Naive B cell (primary cell): ENCODE measurements at places on chromosomes 4 and X. TPM values are rescaled to one million over a fixed set of nuclear protein-coding genes. Genes with fewer than 3 reads are reported as not detected.

The POU4F2 gene
- not detected for polyA plus RNA-seq

- no peak overlapping the region for H3K27ac ChIP-seq
- H3K27me3 ChIP-seq, result peaks cover 16% of the 10 kb centered on the region
- no peaks in the 10 kb centered on the region for H3K4me1 ChIP-seq
- no peak for DNase-seq
- no peak overlapping the region for H3K4me3 ChIP-seq
Observed at GRCh38 chr4:18197467-18197866, 175.9 kb upstream of the LCORL start.

GRCh38 chr4:149589826-149590225 lies 225.8 kb downstream of the IQCM start:
- no peaks in the 10 kb centered on the region for H3K36me3 ChIP-seq
- no peak for DNase-seq
- H3K4me3 ChIP-seq, result no peak overlapping the region
- H3K27me3 ChIP-seq, result no peaks in the 10 kb centered on the region
- H3K4me1 ChIP-seq, result no peaks in the 10 kb centered on the region

DNA sequence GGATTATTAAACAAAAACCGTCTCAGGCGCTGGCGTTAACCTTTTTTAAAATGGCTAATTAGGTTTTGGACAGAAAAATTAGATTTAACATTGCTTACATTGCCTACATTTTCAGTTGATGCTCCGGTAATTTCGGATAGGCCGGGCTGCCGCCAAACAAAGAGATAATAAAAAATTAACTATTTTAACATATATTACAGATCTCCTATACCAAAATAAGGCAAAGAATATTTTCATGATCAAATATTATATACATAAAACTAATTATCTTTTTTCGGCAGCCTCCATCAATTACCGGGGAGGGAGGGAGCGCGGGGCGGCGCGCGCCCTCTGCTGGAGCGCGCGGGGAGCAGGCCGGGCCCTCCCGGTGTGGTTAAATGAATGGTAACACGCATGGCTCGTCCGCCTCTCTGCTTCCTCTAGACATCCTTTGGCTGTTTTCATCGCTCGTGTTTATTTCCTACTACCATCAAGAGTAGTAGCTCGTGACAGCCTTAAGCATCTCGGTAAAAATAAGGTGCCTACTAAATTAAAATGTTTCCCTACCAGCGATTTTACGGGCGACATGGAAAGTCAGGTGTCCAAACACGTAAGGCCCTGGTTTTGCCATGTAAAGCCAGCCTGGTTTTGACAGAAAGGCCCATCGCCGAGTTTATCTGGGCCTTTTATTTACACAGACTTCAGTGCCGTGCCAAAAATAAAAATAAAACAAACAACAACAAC lies 52.4 kb upstream of the TMEM33 start:
- peak overlapping the region; percentile 80 for H3K4me3 ChIP-seq
- no peak overlapping the region for H3K27ac ChIP-seq
- peaks cover 17% of the 10 kb centered on the region for H3K4me1 ChIP-seq
- DNase-seq, result peak; percentile 51

The HSFX2 gene
- not detected for polyA plus RNA-seq

GRCh38 chr4:75308049-75308448 lies 206.2 kb downstream of the RCHY1 start:
- no peaks in the 10 kb centered on the region for H3K36me3 ChIP-seq
- H3K4me1 ChIP-seq, result no peaks in the 10 kb centered on the region
- H3K27ac ChIP-seq, result no peak overlapping the region

The SAGE1 gene
- not detected for polyA plus RNA-seq

- H3K4me1 ChIP-seq, result no peaks in the 10 kb centered on the region
- no peaks in the 10 kb centered on the region for H3K27me3 ChIP-seq
- no peak overlapping the region for H3K27ac ChIP-seq
- peak overlapping the region; percentile 25 for H3K4me3 ChIP-seq
Observed at GRCh38 chr4:1669270-1669669, 14.8 kb downstream of the FAM53A start.

DNA sequence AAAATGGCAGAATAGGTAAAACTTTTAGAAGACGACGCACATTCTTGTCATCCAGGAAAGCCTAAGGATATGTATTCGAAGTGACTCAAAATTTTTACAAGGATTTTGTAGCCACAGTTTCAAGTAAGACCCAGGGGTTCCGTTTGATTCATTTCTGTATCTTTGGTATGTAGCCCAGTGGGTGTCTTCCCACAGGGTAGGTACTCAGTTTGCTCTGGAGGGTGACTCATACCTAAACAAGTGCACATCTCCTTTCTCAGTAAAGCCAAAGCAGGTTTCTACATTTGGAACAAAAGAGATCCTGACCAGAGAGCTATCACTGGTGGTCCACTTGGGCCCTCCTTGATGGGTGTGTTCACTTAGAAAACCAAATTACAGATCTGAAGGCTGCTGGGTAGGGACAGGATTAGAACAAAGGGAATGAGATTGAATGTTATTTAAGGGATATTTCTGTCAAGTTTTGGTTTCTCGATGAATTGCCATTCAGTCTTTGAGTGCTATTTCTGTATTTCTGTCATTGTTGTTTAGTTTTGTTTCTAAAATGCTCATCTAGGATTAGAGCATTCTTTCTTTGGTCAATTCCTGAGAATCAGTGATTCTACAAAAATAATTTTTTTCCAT lies 56.1 kb downstream of the PLS3 start:
- H3K4me1 ChIP-seq, result no peaks in the 10 kb centered on the region
- no peak overlapping the region for H3K27ac ChIP-seq
- H3K4me3 ChIP-seq, result no peak overlapping the region
- DNase-seq, result no peak
- H3K36me3 ChIP-seq, result no peaks in the 10 kb centered on the region

DNA sequence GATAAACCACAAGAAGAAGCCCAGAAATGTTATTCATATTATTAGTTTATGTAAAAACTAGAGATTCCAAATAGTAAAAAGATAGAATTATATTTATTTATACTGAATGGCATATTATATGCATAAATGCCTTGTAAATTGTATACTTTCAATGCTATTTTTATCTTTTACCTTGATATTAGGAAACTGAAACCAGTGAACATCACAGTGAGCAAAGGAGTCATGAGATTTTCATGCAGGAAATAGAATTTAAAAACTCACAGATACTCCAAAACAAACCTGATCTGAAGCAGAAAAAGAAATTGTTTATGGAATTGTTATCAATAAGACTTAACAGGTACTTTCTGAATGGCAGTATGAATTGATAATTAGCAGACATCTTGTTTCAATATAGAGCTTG lies 207.3 kb upstream of the CENPE start:
- no peak overlapping the region for H3K4me3 ChIP-seq
- H3K4me1 ChIP-seq, result no peaks in the 10 kb centered on the region
- H3K36me3 ChIP-seq, result no peaks in the 10 kb centered on the region
- peaks cover 7% of the 10 kb centered on the region for H3K27me3 ChIP-seq
- no peak for DNase-seq

- H3K27ac ChIP-seq, result peak overlapping the region; percentile 69
- H3K36me3 ChIP-seq, result no peaks in the 10 kb centered on the region
- peak; percentile 33 for DNase-seq
- H3K4me1 ChIP-seq, result peaks cover 89% of the 10 kb centered on the region
Observed at GRCh38 chrX:19865567-19866363, 21.6 kb downstream of the SH3KBP1 start.

The SYTL5 gene
- polyA plus RNA-seq, result not detected

The TMEM31 gene
- polyA plus RNA-seq, result not detected

GRCh38 chrX:37802028-37802427 lies 22.2 kb downstream of the CYBB start:
- no peak overlapping the region for H3K4me3 ChIP-seq
- H3K4me1 ChIP-seq, result peaks cover 6% of the 10 kb centered on the region
- no peaks in the 10 kb centered on the region for H3K27me3 ChIP-seq
- no peak overlapping the region for H3K27ac ChIP-seq

The IL15 gene
- 2.7 TPM for polyA plus RNA-seq

GRCh38 chrX:148270499-148270898 lies 229.9 kb upstream of the AFF2 start:
- no peaks in the 10 kb centered on the region for H3K27me3 ChIP-seq
- peaks cover 21% of the 10 kb centered on the region for H3K4me1 ChIP-seq
- peak overlapping the region; percentile 49 for H3K27ac ChIP-seq
- no peaks in the 10 kb centered on the region for H3K36me3 ChIP-seq
- peak overlapping the region; percentile 16 for H3K4me3 ChIP-seq
- DNase-seq, result peak; percentile 31

GRCh38 chrX:108036298-108036973 lies 8.4 kb upstream of the VSIG1 start:
- no peaks in the 10 kb centered on the region for H3K36me3 ChIP-seq
- H3K4me3 ChIP-seq, result no peak overlapping the region
- H3K27ac ChIP-seq, result no peak overlapping the region
- no peaks in the 10 kb centered on the region for H3K4me1 ChIP-seq
- peaks cover 4% of the 10 kb centered on the region for H3K27me3 ChIP-seq
- DNase-seq, result no peak

The TCEAL9 gene
- polyA plus RNA-seq, result 1.2 TPM

- no peaks in the 10 kb centered on the region for H3K27me3 ChIP-seq
- no peak overlapping the region for H3K4me3 ChIP-seq
- DNase-seq, result no peak
- H3K36me3 ChIP-seq, result peaks cover 30% of the 10 kb centered on the region
Observed at GRCh38 chr4:6621556-6621927, 18.9 kb upstream of the MRFAP1 start.

The STATH gene
- not detected for polyA plus RNA-seq

The KLKB1 gene
- not detected for polyA plus RNA-seq

DNA sequence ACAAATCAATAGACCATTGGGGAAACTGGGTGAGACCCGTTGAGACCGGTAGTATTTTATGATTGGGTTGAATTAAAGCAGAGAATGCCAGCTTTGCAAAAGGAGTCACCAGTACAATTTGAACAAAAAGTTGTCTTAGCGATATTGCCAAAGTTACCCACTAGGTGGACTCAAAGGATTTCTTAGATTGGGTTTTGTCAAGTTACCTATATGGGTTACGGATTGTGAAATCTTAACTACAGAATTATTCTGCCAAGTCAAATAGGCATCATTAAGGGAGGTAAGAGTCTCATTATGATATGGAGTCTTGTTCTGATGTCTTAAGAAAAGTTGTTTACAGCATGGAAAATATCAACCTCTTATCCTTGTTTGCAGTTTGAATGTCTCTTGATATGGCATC lies 15.0 kb upstream of the CT47A1 start:
- H3K36me3 ChIP-seq, result no peaks in the 10 kb centered on the region
- peaks cover 11% of the 10 kb centered on the region for H3K4me1 ChIP-seq
- H3K27me3 ChIP-seq, result no peaks in the 10 kb centered on the region
- no peak for DNase-seq

GRCh38 chr4:67327245-67328017 lies 217.9 kb downstream of the CENPC start:
- no peak overlapping the region for H3K4me3 ChIP-seq
- DNase-seq, result peak; percentile 27
- no peaks in the 10 kb centered on the region for H3K4me1 ChIP-seq
- peaks cover 8% of the 10 kb centered on the region for H3K27me3 ChIP-seq
- no peaks in the 10 kb centered on the region for H3K36me3 ChIP-seq
- no peak overlapping the region for H3K27ac ChIP-seq

GRCh38 chr4:154877110-154877760 lies 96.2 kb downstream of the RBM46 start:
- H3K4me1 ChIP-seq, result no peaks in the 10 kb centered on the region
- no peak overlapping the region for H3K27ac ChIP-seq
- no peaks in the 10 kb centered on the region for H3K36me3 ChIP-seq
- H3K4me3 ChIP-seq, result no peak overlapping the region
- H3K27me3 ChIP-seq, result no peaks in the 10 kb centered on the region

- H3K4me1 ChIP-seq, result peaks cover 52% of the 10 kb centered on the region
- DNase-seq, result no peak
- peak overlapping the region; percentile 72 for H3K27ac ChIP-seq
- H3K36me3 ChIP-seq, result no peaks in the 10 kb centered on the region
- peaks cover 9% of the 10 kb centered on the region for H3K27me3 ChIP-seq
- no peak overlapping the region for H3K4me3 ChIP-seq
Observed at GRCh38 chrX:19882066-19882775, 5.2 kb downstream of the SH3KBP1 start.

The ETDB gene
- not detected for polyA plus RNA-seq

The SLC6A14 gene
- polyA plus RNA-seq, result not detected

The SFRP2 gene
- not detected for polyA plus RNA-seq
